ENCODE measurements at places on chromosomes 16 and 17.

DNA sequence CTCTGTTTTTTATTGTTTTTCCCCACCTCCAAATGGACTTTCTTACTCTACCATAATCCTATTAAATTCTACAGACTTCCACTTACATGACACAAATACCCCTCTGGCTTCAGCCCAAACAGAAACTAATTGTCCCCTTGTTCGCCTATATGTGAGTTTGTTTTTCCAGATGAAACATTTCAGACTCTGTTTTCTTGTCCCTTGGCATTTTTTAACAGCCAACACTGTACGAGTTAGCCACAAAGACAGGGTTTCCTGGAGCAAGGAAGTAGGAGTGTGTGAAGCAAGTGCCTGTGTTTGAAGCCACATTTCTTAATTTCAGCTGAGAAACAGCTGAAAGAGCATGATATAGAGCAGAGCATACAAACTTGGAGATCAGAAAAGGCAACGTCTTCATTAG lies 382.2 kb upstream of the CDH5 start:
- DNase-seq = no peak

GRCh38 chr17:36858119-36859002 lies 78.9 kb upstream of the LHX1 start:
- no peak for DNase-seq

GRCh38 chr17:35726127-35726952 lies 5.1 kb upstream of the RASL10B start:
- DNase-seq = no peak

GRCh38 chr16:8565498-8565897 lies 24.8 kb downstream of the TMEM114 start:
- no peak for DNase-seq

GRCh38 chr17:50818921-50819657 lies 16.3 kb upstream of the WFIKKN2 start:
- no peak for DNase-seq

- DNase-seq = no peak
Measured at GRCh38 chr16:52554334-52554733, 7.4 kb upstream of the TOX3 start.

DNA sequence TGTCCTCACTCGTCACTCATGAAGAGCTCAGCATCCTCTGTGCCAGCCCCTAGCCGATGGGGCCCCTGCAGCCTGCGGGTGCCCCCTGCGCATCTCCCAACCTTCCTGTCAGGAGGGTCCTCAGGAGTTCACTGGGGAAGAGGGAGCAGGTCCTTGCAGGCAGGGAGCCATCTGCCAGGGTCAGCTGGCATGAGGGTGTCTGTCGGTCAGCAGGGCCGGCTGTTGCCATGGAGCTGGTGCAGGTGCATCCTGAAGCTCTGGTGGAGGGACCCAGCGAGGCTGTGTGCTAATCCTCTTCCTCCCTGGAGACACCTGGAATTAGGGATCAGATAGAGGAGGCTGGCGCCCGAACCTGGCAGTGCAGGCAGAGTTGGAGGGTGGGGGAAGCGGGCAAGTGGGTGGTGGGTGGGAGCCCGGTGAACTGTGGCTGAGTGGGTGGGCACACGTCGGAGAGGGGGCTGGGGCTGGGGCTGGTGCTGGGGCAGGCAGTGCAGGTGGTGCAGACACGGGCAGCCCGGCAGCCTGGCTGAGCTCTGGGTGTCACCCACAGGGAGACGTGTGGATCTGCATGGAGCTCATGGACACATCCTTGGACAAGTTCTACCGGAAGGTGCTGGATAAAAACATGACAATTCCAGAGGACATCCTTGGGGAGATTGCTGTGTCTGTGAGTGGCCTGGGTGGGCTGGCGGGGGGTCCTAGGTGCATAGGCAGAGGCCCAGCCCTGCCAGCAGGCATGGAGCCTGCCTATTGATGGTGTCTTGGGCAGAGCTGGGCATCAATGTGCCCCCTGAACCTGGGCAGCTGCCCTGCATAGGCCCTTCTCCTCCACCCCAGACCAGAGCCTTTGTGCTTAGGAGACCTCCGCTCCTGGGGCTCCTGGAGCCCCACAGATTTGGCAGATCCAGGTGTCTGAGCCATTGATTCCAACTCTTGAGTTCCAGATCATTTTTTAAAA lies 17.4 kb downstream of the MAP2K3 start:
- DNase-seq = peak; percentile 72

Data from NCI-H524 treated with DMSO at 0.1 percent for 48 hours (cell line).